GM12878 (cell line): ENCODE measurements at places on chromosomes 7 and 10.

DNA sequence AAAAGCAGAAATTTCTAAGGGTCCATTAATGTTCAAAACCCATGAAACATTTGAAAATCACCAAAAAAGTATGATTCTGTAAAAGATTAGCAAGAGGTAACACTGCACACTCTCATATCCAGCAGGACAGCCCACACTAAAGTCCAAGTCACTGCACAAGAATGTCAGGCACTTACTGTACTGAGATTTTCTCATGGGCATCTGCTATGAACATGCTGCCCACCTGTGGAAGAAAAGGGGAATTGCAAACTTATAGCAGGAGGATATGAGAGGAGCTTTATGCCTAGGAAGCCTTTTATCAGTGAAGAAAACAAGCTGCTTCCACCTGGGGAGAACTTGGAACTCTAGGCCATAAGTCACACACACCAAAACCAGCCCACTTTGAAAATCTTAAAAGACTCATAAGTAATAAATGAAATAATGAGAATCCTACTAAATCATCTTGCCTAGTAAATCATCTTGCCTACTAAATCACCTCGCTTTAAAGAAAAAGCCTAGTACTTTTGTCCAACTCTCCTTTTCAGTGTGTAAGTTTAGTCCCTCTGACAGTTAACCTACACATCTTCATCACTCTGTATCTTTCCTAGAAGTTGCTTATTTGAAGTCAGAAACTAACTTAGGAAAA, 46.1 kb downstream of the ARMH3 start:
- DNase-seq = peak; percentile 62

DNA sequence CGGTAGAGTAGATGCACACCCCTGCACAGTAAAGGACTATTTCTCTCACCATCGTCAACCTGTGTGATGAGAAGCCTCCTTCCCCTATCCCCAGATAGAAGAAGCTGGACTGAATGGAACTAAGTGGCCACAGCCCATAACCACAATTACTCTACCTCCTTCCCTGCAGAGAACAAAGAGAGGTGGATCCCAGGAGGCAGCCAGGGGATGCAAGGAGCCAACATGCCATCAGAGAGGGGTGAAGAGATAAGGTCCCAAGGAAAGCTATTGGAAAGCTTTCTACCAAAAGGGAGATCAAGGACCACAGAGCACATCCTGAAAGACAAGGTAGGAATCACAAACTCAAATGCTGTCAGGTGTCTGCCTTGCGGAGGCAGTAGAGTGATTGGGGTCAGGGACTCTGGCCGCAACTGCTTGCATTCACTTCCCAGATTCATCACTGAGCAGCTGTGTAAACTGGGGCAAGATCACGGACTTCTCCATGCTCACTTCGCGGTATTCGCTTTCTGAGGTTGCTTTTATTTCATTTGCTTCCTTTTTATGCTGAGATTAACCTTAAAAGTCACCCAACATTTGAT, 81.6 kb upstream of the MYO3A start:
- no peak for DNase-seq

- peak; percentile 41 for DNase-seq
Observed at GRCh38 chr10:17989908-17990767, 38.4 kb downstream of the SLC39A12 start.

DNA sequence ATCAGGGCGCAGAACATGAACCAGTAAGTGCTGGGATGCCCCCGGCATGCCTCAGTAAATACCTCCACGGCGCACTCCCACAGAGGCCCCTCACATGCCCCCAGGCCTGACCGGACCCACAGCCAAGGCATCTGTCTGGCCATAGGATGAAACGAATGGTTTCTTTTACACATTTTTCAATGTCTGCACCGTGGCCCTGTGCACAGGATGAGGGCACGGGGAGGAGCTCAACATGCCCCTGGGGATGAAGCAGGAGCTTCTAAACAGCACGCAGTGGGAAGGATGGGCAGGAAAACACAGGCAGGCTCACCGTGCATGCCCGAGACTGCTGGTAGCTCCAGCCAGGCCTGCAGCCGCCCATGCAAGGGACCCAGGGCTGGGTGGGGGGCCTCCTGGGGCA, 283.3 kb downstream of the TNS3 start:
- DNase-seq = no peak

DNA sequence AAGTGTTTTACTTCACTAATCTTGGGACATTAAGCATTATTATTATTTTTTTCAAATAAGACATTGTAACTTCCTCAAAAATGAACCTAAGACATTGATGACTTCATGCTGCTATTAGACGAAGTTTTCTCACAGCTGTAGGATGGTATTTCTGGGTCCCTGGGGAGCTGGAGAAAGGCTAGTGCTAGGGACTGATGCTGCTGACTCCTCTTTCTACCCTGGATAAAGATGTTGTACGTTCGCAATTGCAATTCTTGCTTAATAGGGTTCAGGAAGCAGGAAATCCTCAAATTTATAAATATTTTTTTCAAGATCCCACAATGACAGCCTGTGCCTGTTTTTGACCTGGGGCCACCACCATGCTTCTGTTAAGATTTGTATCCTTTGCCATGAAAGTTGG, 526.0 kb downstream of the CCSER2 start:
- DNase-seq = no peak

GRCh38 chr10:77313066-77313750, 324.4 kb downstream of the KCNMA1 start:
- DNase-seq = no peak

GRCh38 chr10:28558186-28558585, 25.3 kb downstream of the WAC start:
- no peak for DNase-seq

DNA sequence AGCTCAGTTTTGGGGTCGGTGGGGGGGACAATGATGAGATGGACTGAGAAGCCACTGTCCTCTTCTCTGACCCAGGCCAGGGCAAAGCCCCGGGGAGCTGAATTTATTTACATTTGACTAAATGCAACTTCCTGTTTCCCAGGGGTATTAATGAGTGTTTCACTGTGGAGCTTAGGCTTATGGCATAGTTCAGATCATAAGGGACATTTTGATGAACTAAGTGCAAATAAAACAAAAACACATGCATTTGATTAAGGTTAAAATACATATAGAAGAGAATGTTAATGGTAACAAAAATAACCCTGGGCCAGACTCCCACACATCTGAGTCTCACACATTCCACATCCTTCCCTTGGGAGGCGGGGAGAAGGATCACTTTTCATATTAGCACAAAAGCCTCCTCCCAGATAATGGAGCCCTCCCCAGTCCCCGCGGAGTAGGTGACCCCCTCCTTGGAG, 320.6 kb downstream of the FRMD4A start:
- DNase-seq = no peak

DNA sequence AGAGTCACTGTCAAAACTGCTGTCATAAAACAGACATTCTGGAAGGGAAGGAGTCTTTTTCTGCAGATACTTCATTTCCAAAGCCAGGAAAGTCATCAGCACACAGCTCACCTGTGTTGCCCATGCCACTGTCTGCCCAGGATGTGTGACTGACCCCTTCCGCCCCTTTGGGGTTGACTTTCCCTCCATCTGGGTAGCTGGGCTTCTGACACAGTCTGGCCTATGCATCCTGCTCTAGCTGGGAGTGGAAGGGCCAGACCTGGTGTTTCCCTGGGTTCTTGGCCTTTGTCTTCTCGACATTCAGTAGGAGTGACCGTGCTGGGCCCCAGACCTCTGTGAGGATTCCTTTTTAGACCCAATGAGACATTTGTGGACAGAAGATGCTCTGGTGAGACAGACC, 378.9 kb upstream of the NUPR2 start:
- DNase-seq = no peak

GRCh38 chr10:103614306-103615158, 121.0 kb downstream of the NEURL1 start:
- DNase-seq = no peak

- DNase-seq = no peak
Observed at GRCh38 chr10:52653263-52653909, 119.2 kb downstream of the MBL2 start.

GRCh38 chr7:113856010-113856409, 62.8 kb downstream of the PPP1R3A start:
- no peak for DNase-seq

DNA sequence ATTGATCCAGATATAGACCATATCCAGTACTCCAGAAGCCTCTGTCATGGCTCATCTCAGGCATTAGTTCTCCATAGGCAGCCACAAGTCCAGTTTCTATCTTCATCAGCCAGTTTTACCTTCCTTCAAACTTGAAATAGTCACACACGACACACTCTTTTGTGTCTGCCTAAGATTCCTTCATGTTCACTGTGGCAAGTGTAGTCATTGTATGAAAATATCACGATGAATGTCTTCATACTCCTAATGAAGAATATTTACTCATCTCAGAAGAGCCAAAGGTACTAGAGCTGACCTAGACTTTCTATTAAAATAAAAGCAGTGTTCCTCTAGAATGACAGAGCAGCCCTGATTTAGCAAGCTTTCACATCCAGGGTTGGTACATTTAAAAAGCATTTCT, 230.7 kb downstream of the SNX13 start:
- DNase-seq = no peak

DNA sequence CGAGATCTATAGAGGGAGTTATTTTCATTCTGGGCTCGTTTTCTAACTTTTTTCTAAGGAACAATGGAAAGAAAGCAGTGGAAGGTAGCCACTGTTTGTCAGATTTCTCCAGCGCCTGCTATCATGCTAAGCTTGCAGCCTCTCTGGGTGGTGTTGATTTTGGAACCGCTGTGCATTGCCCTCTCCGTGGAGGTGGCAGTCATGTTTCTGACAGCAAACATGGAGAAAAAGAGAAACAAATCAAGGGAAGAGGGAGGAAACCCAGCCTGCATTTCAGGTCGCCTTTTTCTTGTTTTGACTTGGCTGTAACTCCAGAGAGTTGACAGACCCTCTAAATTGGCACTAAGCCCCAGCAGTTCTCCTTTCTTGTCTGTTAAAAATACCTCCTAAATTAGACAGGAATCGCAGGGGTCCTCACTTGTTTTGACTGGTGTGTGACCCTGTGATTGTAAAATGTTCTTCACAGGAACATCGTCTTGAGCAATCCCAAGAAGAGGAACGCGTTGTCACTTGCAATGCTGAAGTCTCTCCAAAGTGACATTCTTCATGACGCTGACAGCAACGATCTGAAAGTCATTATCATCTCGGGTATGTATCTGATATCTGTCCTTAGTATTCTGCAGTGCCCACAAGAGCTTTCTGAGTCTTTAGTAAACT, 4.8 kb downstream of the ECHDC3 start:
- DNase-seq = no peak

GRCh38 chr10:3372281-3372680, 199.7 kb upstream of the PITRM1 start:
- no peak for DNase-seq

DNA sequence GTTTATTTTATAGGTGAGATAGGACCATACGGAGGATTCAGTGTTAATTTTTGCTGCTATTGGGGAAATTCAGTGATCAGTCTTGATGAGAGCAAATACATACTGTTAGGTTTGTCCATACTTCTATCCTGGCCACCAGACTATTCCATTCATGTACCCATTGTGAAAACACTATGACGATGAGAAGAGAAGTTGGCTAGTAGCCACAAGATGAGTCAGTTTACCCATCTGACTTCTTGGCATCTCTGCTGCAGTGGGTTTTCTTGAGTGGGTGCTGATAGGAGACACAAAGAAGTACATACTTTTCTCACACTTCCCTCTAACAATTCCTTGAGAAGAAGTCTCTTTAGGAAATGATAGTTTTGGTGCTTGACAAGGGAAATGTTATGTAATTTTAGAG, 133.1 kb downstream of the TFPI2 start:
- no peak for DNase-seq

DNA sequence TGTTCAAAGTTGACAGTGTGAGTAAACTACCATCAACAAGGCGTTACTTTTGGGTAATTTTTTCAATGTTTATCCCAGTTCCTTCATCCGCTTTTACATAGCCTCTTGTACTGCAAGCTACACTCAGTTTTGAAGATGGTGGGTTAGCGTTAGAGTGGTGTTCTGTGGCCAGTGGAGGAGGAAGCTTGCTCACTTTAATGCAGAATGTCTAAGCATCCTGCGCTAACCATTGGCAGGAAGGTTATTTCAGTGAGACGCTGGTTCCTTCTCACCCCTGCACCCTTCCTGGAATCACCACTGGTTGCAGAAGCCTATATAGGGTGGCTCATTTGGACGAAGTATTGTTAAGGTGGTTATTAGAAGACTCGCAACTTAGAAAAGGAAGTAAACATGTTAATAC, 159.1 kb downstream of the CELF2 start:
- no peak for DNase-seq

GRCh38 chr10:99357691-99358090, 28.5 kb downstream of the CNNM1 start:
- no peak for DNase-seq

GRCh38 chr10:99681553-99681952, 22.2 kb downstream of the ENTPD7 start:
- no peak for DNase-seq

- no peak for DNase-seq
Observed at GRCh38 chr10:15324611-15325010, 46.5 kb downstream of the FAM171A1 start.

DNA sequence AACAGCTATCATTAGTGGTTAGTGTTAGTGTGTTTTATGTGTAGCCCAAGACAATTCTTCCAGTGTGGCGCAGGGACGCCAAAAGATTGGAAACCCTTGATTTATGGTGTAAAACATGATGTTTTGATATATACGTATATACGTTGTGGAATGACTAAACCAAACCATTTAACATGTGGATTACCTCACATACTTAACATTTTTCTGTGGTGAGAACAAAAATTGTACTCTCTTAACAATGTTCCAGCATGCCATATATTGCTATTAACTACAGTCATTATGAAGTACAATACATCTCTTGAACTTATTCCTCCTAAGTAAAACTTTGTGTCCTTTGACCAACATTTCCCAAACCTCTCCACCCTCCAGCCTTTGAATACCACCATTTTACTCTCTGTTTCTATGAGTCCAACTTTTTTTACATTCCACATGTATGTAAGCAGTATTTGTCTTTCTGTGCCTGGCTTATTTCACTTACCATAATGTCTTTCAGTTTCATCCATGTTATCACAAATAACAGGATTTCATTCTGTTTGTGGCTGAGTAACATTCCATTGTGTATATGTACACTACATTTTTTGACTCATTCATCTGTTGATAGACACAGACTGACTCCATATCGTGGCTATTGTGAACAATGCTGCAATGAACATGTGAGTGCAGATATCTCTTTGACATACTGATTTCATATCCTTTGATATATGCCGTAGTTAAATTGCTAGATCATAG, 42.2 kb upstream of the MAGI2 start:
- DNase-seq = no peak

- DNase-seq = no peak
Observed at GRCh38 chr10:6738112-6738768, 158.2 kb upstream of the PRKCQ start.

DNA sequence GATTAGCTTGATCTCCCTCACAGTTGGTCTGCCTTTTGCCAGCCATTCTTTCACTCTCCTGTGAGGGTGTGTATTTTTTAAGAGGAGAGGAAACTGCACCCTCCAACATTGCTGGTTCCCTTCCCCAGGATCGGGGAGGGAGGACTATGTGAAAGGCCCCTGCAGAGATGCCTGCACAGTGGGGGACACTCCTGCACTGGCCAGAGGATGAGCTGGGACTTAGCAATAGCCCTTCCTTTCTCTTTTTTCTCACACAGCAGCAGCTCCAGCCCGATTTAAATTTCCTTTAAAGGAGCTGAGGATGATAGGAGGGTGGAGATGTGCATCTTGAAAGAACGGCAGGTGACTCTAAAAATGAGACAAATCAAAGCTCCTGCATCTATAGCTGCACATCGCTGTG, 18.7 kb downstream of the SORCS3 start:
- no peak for DNase-seq

- DNase-seq = no peak
Observed at GRCh38 chr10:27413387-27413786, 90.7 kb upstream of the RAB18 start.

- DNase-seq = no peak
Observed at GRCh38 chr7:42392826-42393225, 155.8 kb upstream of the GLI3 start.

GRCh38 chr10:36465604-36466379, 659.6 kb upstream of the ANKRD30A start:
- no peak for DNase-seq
